ENCODE measurements at places on chromosomes 12 and 14. TPM values are rescaled to one million over a fixed set of nuclear protein-coding genes. Genes with fewer than 3 reads are reported as not detected.

GRCh38 chr12:86196465-86196864 lies 59.7 kb downstream of the MGAT4C start:
- no peak for DNase-seq
- H3K4me1 ChIP-seq: no peaks in the 10 kb centered on the region
- H3K27me3 ChIP-seq: no peaks in the 10 kb centered on the region
- H3K36me3 ChIP-seq: no peaks in the 10 kb centered on the region
- no peak overlapping the region for H3K27ac ChIP-seq

GRCh38 chr12:7150841-7151240 lies 20.7 kb downstream of the CLSTN3 start:
- no peak for DNase-seq
- H3K27ac ChIP-seq: no peak overlapping the region
- peaks cover 28% of the 10 kb centered on the region for H3K36me3 ChIP-seq
- no peaks in the 10 kb centered on the region for H3K27me3 ChIP-seq

- DNase-seq: no peak
- H3K27ac ChIP-seq: no peak overlapping the region
- no peaks in the 10 kb centered on the region for H3K4me1 ChIP-seq
- no peak overlapping the region for H3K4me3 ChIP-seq
Measured at GRCh38 chr14:34682787-34683321, 31.5 kb downstream of the CFL2 start.

DNA sequence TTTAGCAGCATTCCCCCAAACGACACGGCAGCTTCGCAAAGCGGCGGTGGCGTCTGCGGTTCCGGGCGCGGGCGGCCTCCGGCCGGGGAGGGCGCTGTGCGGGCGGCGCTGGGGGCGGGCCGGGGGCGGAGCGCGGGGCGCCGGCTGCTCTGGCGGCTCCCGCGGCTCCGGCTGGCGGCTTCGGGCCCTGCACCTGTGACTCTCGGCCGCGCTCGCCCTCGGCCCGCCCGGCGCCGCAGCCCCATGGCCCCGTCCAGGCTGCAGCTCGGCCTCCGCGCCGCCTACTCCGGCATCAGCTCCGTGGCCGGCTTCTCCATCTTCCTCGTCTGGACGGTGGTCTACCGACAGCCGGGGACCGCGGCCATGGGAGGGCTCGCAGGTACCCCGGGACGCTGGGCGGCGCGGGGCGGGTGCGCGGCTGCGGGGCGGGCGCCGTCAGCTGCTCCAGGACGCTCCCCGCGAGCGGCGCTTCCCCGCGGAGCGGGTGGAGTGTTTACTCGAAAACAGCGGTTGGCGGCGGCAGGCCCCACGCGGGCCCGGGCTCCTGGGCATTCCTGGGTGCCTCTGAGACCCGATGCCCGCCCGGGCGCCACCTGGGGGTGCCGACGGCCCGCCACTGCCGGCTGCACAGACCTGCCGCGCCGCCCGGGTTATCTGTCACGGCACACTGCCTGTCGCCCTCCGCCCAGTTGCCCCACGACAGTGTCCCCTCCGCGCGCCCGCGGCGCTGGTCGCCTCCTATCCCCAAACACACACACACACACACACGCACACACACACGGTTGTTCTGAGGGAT lies at the start of gene SLC48A1:
TSS of gene SLC48A1 (plus strand) at position 177 of the 796 bp plus-strand sequence. CDS start at position 244, 67 bp downstream.
- H3K27me3 ChIP-seq: no peaks in the 10 kb centered on the region
- peak within 1 kb of the TSS; percentile 81 for H3K27ac ChIP-seq
- no peak for DNase-seq

DNA sequence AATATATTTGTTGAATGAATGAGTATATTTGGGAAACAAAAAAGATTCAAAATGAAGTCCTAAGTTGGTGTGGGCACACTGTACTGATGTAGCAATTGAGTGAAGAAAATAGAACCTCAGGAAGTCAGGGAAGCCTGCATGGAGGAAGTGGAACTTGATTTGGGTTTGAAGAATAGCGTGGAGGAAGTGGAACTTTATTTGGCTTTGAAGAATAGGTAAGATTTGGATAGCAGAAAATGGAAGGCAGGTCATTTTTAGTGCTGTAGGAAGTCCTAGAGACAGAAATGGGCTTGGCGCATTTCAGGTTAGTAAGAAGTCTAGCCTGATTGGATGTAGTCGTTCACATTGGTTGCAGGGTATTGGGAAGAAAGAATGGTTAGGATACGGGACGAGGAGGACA lies 5.4 kb downstream of the C12orf75 start:
- no peaks in the 10 kb centered on the region for H3K36me3 ChIP-seq
- H3K27ac ChIP-seq: peak overlapping the region; percentile 60
- H3K27me3 ChIP-seq: no peaks in the 10 kb centered on the region

GRCh38 chr12:116933091-116933490 lies 22.3 kb downstream of the FBXW8 start:
- no peak overlapping the region for H3K4me3 ChIP-seq
- H3K27ac ChIP-seq: no peak overlapping the region
- H3K27me3 ChIP-seq: no peaks in the 10 kb centered on the region
- peaks cover 29% of the 10 kb centered on the region for H3K4me1 ChIP-seq
- DNase-seq: no peak

GRCh38 chr12:131430158-131430742 lies 280.6 kb upstream of the SFSWAP start:
- no peak overlapping the region for H3K4me3 ChIP-seq
- H3K27ac ChIP-seq: no peak overlapping the region
- H3K4me1 ChIP-seq: no peaks in the 10 kb centered on the region

DNA sequence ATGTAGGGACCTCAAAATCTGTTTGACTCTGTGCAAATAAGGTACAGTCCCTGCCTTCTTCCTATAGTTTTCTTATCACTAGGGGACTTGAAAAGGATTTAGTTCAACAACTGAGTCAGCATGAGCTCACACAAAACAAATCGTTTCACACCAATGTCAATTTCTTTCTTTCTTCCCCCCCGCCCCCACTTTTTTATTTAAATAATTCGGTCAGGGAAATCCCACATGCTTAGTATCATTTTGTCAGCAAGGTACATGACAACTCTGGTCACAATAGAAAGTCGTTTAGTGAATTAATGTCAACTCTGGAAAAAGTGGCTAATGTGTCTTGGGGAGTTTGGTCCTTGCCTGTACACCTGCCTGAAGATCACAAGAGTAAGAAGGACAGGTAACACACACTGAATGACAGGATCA lies 232.2 kb upstream of the PLEKHG7 start:
- H3K4me1 ChIP-seq: peaks cover 8% of the 10 kb centered on the region
- no peak overlapping the region for H3K4me3 ChIP-seq
- H3K36me3 ChIP-seq: no peaks in the 10 kb centered on the region
- no peak for DNase-seq
- no peak overlapping the region for H3K27ac ChIP-seq

DNA sequence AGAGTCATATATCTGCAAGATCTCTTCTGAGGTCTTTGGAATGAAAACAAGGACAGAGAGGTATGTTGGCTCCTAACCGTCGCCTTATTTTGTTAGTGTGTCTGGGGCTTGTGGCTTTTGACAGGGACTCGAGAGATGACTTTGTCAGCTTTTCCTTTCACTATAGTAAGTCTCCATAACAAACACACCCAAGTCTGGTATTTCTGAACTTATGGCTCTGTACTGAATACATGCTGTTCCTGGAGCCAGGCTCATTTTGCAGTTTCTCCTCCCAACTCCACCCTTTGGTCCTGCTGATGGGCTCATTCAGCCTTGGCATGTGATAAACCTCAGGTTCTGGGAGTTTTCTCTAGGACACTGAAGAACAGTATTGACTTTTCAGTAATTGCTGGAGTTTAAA lies 27.7 kb upstream of the TMED10 start:
- H3K36me3 ChIP-seq: no peaks in the 10 kb centered on the region
- H3K27me3 ChIP-seq: no peaks in the 10 kb centered on the region
- no peak overlapping the region for H3K27ac ChIP-seq
- no peaks in the 10 kb centered on the region for H3K4me1 ChIP-seq

DNA sequence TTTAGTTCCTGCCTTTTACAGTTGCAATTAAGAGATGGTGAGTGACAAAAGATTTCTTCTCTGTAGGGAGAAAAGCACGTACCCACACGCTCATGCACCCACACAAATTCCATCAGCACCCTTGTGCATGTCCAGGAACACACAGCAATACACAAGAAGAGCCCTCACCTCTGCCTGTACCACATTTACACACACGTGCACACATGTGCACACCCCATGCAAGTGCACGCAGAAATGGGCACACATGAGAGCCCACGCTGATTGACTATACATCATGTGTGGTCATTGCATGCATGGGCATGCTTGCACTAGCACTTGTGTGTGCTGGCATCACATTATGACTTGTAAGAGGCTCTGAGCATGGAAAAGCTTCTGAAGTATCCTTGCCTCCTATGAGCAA lies 70.5 kb downstream of the SERPINA3 start:
- H3K36me3 ChIP-seq: no peaks in the 10 kb centered on the region
- H3K4me1 ChIP-seq: no peaks in the 10 kb centered on the region
- H3K4me3 ChIP-seq: no peak overlapping the region
- H3K27me3 ChIP-seq: no peaks in the 10 kb centered on the region
- DNase-seq: no peak

- no peak for DNase-seq
- no peaks in the 10 kb centered on the region for H3K4me1 ChIP-seq
- no peak overlapping the region for H3K4me3 ChIP-seq
- no peak overlapping the region for H3K27ac ChIP-seq
- H3K36me3 ChIP-seq: no peaks in the 10 kb centered on the region
Measured at GRCh38 chr12:44674875-44675274, 201.2 kb downstream of the NELL2 start.

GRCh38 chr14:65926935-65927700 lies 514.6 kb downstream of the FUT8 start:
- no peaks in the 10 kb centered on the region for H3K27me3 ChIP-seq
- no peaks in the 10 kb centered on the region for H3K36me3 ChIP-seq
- H3K27ac ChIP-seq: no peak overlapping the region
- H3K4me1 ChIP-seq: no peaks in the 10 kb centered on the region
- no peak for DNase-seq

DNA sequence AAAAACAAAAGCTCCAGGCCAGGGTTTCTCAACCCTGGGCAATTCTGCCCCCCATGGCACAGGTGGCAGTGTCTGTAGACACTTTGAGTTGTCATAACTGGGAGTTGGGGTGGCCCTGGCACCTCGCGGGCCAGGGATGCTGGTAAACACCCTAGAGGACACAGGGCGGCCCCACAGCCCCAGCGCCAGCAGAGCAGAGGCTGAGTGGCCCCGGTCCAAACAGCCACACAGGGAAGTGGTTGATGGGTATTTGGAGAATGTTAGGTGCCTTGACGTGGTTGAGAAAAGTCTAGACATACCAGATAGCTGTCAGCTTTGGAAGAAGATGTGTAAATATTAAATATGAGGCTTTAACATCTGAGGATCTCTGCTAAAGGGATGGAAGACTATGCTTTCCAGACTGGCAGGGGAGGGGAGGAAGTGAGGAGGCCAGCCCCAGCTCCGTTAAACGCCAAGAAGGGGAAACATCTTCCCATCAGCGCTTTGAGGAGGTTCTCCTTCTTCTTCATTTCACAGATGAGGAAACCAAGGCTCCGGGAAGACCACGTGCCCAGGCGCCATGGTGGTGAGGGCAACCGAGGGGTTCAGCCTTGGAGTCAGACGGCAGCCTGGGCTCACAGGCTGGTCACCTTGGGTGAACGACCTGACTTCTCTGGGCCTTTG lies 103.7 kb downstream of the SCARB1 start:
- H3K36me3 ChIP-seq: no peaks in the 10 kb centered on the region
- peak overlapping the region; percentile 7 for H3K27ac ChIP-seq
- H3K4me3 ChIP-seq: no peak overlapping the region
- no peak for DNase-seq

DNA sequence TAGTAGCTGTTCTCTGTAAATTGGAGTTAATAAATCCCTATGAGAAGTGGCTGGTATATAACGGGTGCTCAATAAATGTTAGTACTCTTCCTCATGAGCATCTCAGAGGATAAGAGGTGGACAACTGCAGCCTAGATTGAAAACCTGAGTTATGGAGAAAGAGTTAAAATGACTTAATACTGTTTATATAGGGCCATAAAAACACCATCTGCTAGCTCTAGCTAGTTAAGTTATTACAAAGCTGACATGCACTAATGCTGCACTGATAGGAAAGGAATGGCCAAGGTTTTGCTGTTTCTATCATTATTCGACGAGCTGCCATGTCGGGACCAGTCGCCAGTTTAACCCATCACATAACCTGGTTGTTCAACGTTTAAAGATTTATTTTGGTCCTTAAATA lies 72.0 kb upstream of the SEL1L start:
- no peaks in the 10 kb centered on the region for H3K4me1 ChIP-seq
- no peaks in the 10 kb centered on the region for H3K36me3 ChIP-seq
- H3K27ac ChIP-seq: no peak overlapping the region
- DNase-seq: no peak
- no peaks in the 10 kb centered on the region for H3K27me3 ChIP-seq

GRCh38 chr14:104517867-104518266 lies 61.7 kb upstream of the C14orf180 start:
- H3K27ac ChIP-seq: no peak overlapping the region
- DNase-seq: no peak
- H3K27me3 ChIP-seq: no peaks in the 10 kb centered on the region
- H3K36me3 ChIP-seq: no peaks in the 10 kb centered on the region

GRCh38 chr12:1273051-1273450 lies 282.0 kb downstream of the ERC1 start:
- DNase-seq: no peak
- H3K4me3 ChIP-seq: no peak overlapping the region
- H3K36me3 ChIP-seq: no peaks in the 10 kb centered on the region
- no peaks in the 10 kb centered on the region for H3K4me1 ChIP-seq

GRCh38 chr14:42944284-42944683 lies 1337.6 kb downstream of the LRFN5 start:
- H3K27ac ChIP-seq: no peak overlapping the region
- H3K4me3 ChIP-seq: no peak overlapping the region
- H3K36me3 ChIP-seq: no peaks in the 10 kb centered on the region
- H3K4me1 ChIP-seq: no peaks in the 10 kb centered on the region
- DNase-seq: no peak
- H3K27me3 ChIP-seq: no peaks in the 10 kb centered on the region

DNA sequence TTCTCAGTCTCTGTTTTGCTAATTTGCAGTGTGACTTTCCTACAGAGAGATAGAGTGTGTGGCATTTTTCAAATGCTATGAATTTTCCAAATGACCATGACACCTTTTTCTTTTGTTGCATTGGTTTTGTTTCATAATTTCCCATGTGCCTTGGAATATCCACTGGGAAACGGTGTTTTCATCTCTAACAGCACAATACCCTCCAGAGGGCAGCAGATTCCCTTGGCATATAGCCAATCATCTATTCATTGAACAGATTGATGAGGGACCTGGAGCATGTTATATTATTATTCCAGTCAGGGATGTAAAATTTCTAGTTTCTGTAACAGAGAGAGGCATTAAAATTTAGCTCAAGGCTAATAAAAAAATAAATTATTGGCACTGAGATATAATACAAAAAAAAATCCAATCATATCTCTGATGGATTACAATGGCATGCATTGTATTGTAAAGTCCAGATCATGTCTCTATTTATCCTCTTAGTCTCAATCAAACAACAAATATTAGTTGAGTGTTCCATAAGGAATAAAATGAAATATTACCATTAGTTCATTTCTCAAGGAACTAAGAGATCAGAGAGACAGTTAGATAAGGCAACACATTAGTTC lies 29.6 kb upstream of the NTN4 start:
- H3K27me3 ChIP-seq: no peaks in the 10 kb centered on the region
- H3K27ac ChIP-seq: no peak overlapping the region
- no peaks in the 10 kb centered on the region for H3K4me1 ChIP-seq
- no peak overlapping the region for H3K4me3 ChIP-seq

- peaks cover 26% of the 10 kb centered on the region for H3K4me1 ChIP-seq
- no peaks in the 10 kb centered on the region for H3K36me3 ChIP-seq
- H3K4me3 ChIP-seq: no peak overlapping the region
- DNase-seq: no peak
- no peaks in the 10 kb centered on the region for H3K27me3 ChIP-seq
Measured at GRCh38 chr14:92459030-92459949, 54.3 kb upstream of the RIN3 start.

NUAK1 gene
- total RNA-seq: 20.0 TPM

DBX2 gene
- total RNA-seq: not detected

TUNAR gene
- total RNA-seq: not detected

OR4K13 gene
- not detected for total RNA-seq

KRT4 gene
- total RNA-seq: not detected

AQP6 gene
- total RNA-seq: not detected

CD63 gene
- total RNA-seq: 615 TPM

C12orf50 gene
- total RNA-seq: not detected
